ENCODE measurements at places on chromosomes 3 and 15.

DNA sequence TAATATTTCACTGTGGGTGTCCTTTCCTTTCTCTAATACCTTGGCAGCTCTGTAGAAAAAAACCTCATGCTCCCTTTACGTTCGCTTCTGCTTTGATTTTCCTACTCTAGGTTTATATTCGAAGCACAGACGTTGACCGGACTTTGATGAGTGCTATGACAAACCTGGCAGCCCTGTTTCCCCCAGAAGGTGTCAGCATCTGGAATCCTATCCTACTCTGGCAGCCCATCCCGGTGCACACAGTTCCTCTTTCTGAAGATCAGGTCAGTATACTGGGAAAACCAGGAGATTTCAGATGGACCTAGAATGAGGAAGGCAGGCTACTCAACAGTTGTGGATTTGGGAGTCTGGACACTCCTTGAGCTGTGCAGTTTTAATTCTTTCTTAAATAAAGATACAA is 14.9 kb downstream of the ACP3 start:
- no peak for DNase-seq

GRCh38 chr3:149080699-149081091 is 5.6 kb downstream of the HLTF start:
- DNase-seq = no peak

- no peak for DNase-seq
Observed at GRCh38 chr3:46512191-46512749, 14.5 kb downstream of the RTP3 start.

DNA sequence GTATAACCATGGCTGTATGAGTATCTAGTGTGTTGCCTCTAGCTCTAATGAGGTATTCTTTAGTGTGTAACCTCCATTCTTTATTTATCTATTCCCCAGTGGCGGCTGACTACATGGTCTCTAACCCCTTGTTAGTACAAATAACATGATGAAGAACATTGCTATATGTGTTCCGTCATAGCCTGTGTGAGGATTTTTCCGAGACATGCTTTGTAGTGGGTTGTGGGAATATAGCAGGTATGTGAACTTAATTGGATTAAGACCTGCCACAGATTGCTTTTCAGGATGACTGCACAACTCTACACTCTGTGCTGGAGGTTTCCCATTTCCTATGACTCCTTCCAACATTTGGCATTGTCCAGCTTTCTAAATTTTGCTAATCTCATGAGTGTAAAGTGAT is 563.4 kb downstream of the ROBO1 start:
- DNase-seq = no peak

GRCh38 chr3:124089214-124089613 is 97.3 kb upstream of the ROPN1 start:
- no peak for DNase-seq

DNA sequence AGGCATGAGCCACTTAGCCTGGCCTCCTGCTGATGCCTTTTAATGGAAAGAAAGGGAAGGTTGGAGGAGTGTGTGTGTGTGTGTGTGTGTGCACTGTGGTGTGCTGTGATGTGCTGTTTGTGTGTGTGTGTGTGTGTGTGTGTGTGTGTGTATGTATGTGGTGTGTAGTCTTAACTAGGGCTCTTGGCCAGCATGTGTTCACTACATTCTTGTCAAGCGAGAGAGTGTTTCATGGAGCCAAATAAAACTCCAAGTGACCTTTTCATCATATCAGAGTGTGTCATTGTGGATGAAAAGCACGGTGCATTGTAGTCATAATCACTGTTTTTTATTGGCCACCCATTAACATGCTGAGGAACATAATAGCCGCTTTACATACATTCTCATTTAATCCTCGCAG is 30.8 kb upstream of the BHLHE40 start:
- no peak for DNase-seq

DNA sequence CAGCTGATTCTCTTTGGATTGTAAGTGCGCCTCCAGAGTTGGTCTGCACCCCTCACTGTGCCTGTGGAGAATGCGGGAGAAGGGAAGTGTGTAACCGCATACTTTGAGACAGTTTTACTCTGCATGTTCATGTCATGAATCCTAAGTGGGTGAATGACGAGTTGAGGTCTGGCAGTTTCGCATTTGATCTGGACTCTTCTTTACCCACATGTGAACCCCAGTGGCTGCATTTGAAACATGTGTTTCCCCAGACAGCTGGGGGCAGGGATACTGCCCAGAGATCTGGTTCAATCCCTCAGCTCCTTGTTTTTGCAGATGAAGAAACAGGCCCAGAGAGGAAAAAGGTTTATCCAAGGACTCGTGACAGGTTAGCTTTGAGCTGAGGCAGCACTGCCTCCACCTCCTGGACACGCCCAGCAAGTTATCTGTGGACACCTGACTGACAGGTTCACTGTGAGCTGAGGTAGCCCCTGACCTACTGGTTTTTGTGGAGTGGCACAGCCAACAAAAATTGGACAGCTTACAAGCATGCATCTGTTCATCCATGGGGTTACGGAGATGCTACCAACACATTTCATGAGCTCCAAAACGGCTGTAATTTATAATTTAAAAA is 207.3 kb downstream of the XXYLT1 start:
- no peak for DNase-seq

- no peak for DNase-seq
Observed at GRCh38 chr3:27486336-27486735, 2.2 kb upstream of the SLC4A7 start.

DNA sequence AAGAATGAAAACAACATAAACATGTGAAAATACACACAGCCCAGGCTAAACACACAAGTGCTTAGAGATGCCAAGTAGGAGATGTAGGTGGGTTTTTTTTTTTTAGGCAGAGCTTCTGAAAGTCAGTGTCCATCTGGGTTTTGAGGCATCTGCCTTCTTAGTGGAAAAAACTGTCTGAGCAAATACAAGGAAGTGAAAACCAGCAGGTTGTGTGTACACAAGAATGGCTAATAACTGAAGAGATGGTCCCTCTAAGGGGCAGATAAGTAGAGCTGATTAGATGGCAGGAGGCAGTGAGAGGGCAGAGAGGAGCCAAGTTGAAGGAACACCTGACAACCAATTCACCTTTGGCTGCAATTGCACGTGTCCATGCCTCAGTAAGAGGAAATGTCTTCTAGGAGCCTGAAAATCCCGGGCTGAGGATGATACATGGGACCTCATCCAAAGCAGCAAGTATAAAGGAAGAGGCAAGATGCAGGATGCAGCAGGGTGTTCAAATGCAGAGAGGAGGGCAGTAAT is 34.9 kb downstream of the CYP19A1 start:
- DNase-seq = no peak

GRCh38 chr3:142896201-142896755 is 7.4 kb upstream of the PCOLCE2 start:
- DNase-seq = no peak

DNA sequence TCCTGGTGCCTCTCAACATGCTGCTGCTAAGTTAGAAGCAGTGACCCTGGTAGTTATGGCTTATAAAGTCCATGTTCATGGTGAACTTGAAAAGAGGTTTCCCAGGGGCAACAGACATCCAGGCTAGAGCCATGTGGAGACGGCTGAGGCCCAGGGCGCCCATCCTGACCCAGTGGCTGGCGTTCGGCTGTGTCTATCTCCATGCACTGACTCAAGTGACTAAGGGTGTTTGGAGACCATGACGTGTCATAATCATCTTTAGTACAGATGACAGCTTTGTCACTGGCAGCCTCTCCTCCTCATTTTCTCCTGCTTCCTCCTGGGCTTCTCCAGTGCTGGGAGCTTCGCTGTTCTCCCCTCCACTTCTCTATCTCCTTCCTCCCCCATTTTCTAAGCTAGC is 287.4 kb upstream of the LYSMD4 start:
- DNase-seq = no peak

DNA sequence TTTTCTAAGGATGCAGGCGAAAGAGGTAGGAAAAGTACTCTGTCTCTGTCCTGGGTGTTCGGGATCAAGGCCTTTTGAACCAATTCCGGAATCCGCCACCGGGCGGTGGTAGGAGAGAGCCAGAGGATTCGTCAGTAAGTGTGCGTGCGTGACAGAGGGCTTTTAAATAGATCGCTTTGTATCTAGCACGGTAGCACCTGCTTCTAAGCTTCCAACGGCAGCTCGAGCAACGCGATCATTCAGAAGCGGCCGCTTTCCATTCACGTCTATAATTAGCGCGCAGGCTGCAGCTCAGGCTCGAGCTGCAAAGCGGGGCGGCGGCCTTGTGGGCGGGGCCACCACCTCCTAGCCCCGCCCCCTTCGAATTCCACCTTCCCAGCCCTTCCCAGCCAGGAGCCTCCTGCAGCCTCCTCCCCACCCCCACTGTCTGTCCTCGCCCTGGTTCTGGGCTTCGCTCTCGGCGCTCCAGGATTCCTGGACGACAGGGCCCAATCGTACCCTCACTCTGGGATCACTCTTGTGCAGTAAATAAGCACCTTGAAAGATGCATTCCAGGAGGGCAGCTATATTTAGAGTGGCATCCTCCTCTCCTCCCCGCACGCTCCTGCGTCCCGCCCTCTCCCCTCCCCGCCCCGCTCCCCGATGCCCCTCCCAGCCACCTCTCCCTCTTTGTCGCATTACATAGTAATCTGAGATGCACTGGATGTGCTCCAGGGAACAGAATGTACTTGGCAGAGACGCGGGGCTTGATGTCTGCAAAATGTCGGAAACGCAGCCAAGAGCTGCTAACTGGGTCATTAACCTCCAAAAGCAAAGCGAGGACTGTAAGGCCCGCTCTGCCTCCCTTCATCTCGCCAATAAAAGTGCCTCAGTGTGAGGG is 224.1 kb upstream of the TPRG1 start:
- DNase-seq = peak; percentile 40

DNA sequence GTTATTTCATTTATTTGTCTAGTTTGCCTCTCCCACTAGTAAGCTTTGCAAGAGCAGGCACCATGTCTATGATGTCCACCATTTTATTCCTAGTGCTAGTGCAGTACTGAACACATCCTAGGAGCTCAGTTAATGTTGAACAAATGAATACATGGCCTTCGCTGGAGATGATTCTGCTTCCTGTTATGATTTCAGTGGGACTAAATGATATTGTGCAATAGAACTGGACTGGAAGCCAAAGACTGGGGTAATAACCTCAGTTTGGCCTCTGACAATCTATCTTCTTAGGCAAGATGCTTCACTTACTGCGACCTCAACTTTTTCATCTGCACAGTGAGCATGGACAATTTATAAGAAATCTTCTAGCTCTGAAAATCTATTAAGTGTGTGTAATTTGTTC is 191.3 kb downstream of the ADAMTSL3 start:
- DNase-seq = no peak

GRCh38 chr3:107061466-107061865 is 315.8 kb upstream of the CCDC54 start:
- DNase-seq = no peak

DNA sequence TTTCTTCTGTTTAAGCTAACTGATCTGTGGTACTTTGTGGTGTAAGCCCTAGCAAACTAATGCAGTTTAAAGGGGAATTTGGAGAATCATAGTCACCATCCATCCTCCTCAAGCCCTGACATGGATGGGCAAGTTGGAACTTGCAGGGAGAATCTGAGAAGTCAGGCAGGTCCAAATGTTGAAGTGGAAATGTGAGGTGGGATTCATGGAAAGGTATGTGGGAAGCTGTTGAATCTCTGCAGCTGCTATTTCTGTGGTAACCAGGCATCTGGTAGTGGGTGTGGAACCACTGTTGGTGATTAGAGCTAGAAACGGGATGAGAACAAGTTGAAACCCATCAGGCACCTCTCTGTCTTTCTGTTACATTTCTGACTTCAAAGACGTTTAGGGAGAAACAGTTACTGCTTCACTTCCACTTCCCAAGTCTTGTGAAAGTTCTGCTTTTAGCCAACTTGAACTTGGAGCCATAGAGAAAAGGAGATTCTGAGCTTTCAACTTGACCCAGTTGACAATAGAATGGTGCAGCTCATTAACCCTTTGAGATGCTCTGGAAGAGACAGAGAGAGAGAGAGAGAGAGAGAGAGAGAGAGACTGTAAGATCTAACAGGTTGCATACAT is 38.1 kb upstream of the NMNAT3 start:
- no peak for DNase-seq

DNA sequence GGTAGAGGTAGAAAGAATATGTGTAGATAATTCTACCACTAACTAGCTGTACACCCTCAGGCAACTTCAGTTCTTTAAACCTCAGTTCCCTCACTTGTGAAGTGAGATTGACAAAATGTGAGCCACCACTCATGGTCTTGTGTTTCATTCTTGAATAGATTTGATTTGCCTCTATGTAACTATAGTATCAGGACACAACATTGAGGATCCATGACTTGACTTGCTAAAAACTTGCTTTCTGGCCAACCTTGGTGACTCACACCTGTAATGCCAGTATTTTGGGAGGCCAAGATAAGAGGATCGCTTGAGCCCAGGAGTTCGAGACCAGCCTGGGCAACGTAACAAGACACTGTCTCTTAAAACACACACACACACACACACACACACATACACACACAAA is 115.8 kb upstream of the FLNB start:
- DNase-seq = no peak

DNA sequence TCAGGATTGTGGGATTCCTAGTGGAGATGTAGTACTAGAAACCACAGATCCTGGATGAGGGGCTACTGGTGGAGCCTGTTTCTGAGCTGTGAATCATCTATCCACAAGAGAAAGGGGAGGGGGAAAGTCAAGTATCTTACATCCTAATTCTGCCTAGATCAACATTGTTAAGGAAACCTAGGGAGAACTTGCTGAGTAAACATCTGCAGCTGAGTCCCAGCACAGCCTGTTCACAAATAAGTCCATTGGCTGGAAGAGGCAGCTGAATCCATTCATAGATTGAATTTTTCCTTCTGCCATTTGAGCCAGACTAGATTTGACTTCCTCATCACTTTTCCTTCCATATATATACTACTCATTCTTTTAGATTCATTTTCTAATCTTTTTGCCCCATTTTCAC is 460.5 kb downstream of the TUSC7 start:
- DNase-seq = no peak

Measured in SIG-M5 (cell line).